PC-3 (cell line): ENCODE measurements at places on chromosomes 3 and 15. TPM values are rescaled to one million over a fixed set of nuclear protein-coding genes. Genes with fewer than 3 reads are reported as not detected.

The ADAMTS7 gene
- total RNA-seq, result 4.2 and 5.2 TPM in 2 replicates

The CLEC3B gene
- 1.8 TPM in 1 of 2 replicates, not detected in the other for total RNA-seq

The ACAD9 gene
- total RNA-seq, result 38.2 and 38.6 TPM in 2 replicates

The GJD2 gene
- not detected in 2 replicates for total RNA-seq

The LMAN1L gene
- not detected in 2 replicates for total RNA-seq

The CSPG5 gene
- total RNA-seq, result 0.66 and 1.2 TPM in 2 replicates

The RTP3 gene
- not detected in 2 replicates for total RNA-seq

The RHOA gene
- total RNA-seq, result 278 and 292 TPM in 2 replicates

The EPB42 gene
- not detected in 2 replicates for total RNA-seq

The SLC38A3 gene
- total RNA-seq, result 0.17 and 3.3 TPM in 2 replicates

DNA sequence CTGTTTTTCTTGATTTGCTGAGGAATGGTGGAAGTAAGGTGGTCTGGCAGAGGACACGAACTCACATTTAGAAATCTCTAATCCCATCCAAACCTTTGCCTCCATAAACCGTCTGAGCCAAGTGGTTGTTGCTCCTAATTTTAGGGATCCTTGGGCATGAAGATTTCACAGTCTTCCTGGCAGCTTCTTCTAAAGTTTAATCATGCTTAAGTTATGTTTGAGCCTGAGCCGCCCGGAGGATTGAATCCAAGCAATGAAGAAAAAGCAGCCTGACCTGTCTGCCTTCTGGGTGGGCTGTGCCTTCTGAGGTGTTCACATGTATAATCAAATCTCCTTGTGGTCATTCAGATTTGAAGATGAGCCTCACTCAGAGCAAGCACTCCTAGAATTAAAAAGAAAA, 249.0 kb downstream of the CD47 start:
- H3K4me1 ChIP-seq, result peaks cover 14% of the 10 kb centered on the region
- H3K27ac ChIP-seq, result no peak overlapping the region
- no peaks in the 10 kb centered on the region for H3K36me3 ChIP-seq
- H3K4me3 ChIP-seq, result no peak overlapping the region
- H3K27me3 ChIP-seq, result no peaks in the 10 kb centered on the region

DNA sequence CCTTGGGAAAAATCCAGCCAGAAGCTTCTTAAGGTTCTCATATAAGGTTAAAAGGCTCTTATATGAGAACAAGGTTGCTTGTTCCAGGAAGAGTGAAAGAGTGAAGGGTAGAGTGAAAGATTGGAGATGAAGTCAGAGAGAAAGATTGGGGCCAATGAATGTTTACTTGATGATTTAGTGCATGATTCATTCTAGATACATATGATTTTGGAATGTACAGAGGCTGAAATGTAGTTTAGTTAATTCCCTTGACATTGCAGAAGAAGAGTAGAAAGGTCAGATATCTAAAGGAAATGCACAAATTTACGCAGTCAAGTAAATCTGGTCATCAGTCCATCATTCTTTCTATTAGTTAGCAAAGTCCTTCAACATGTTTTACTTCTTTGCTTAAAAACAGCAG, 619.8 kb upstream of the ZNF717 start:
- H3K27ac ChIP-seq, result no peak overlapping the region
- DNase-seq, result peak; percentile 22
- no peaks in the 10 kb centered on the region for H3K27me3 ChIP-seq
- no peaks in the 10 kb centered on the region for H3K36me3 ChIP-seq
- peaks cover 4% of the 10 kb centered on the region; the same call in 1 of the 2 replicates for H3K4me1 ChIP-seq

GRCh38 chr3:9402410-9403228, 5.2 kb downstream of the SETD5 start:
- H3K27me3 ChIP-seq, result no peaks in the 10 kb centered on the region
- H3K27ac ChIP-seq, result no peak overlapping the region
- H3K4me3 ChIP-seq, result peak overlapping the region; percentile 94
- H3K4me1 ChIP-seq, result peaks cover 49% of the 10 kb centered on the region

GRCh38 chr15:50113992-50114780, 4.8 kb downstream of the ATP8B4 start:
- H3K4me1 ChIP-seq, result no peaks in the 10 kb centered on the region
- H3K4me3 ChIP-seq, result no peak overlapping the region
- no peaks in the 10 kb centered on the region for H3K27me3 ChIP-seq
- DNase-seq, result no peak
- H3K36me3 ChIP-seq, result no peaks in the 10 kb centered on the region
- H3K27ac ChIP-seq, result no peak overlapping the region

- H3K4me3 ChIP-seq, result no peak overlapping the region
- H3K36me3 ChIP-seq, result no peaks in the 10 kb centered on the region
- no peaks in the 10 kb centered on the region for H3K27me3 ChIP-seq
- H3K4me1 ChIP-seq, result no peaks in the 10 kb centered on the region
- DNase-seq, result no peak
- no peak overlapping the region for H3K27ac ChIP-seq
These were observed 260.0 kb downstream of the EBLN2 start for GRCh38 chr3:73321286-73321999.

GRCh38 chr3:186001842-186002241, 64.0 kb upstream of the TRA2B start:
- no peaks in the 10 kb centered on the region for H3K4me1 ChIP-seq
- no peak overlapping the region for H3K27ac ChIP-seq
- H3K36me3 ChIP-seq, result no peaks in the 10 kb centered on the region
- peaks cover 14% of the 10 kb centered on the region for H3K27me3 ChIP-seq
- no peak overlapping the region for H3K4me3 ChIP-seq

GRCh38 chr3:25472731-25473130, 44.7 kb downstream of the RARB start:
- no peaks in the 10 kb centered on the region for H3K27me3 ChIP-seq
- H3K36me3 ChIP-seq, result no peaks in the 10 kb centered on the region

DNA sequence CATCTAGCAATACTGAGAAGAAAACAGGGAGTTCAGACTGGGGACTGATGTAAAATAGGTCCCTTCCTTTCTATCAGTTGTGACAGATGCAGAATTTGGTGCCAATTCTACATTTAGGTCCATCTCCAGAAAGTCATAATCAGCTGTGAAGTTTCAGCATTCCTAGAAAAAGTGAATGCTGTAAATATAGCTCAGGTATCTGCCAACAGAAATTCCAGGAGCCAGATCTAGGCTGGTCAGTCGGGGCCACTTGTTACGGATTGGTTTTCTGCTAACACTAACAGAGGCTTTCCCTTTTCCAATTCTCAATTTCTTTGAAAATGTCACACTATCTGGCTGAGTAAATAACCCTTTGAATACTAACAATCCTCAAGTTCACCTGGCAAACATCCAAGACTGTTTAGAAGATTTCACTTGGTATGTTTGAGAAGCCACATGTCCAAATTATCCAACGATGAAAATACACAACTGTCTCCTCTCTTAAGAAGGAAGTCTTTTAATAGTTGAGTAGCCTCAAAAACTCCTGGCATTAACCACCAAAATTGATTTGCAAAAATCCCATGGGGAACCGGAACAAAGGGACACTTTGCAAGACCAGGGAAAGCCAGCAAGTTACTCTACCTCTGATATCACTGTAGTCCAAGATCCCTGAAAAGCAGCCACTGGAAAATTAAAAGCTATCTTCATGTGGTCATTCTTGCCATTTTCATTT, 222.3 kb downstream of the ZMAT3 start:
- DNase-seq, result no peak
- H3K27me3 ChIP-seq, result peaks cover 19% of the 10 kb centered on the region
- no peaks in the 10 kb centered on the region for H3K4me1 ChIP-seq
- no peak overlapping the region for H3K27ac ChIP-seq

DNA sequence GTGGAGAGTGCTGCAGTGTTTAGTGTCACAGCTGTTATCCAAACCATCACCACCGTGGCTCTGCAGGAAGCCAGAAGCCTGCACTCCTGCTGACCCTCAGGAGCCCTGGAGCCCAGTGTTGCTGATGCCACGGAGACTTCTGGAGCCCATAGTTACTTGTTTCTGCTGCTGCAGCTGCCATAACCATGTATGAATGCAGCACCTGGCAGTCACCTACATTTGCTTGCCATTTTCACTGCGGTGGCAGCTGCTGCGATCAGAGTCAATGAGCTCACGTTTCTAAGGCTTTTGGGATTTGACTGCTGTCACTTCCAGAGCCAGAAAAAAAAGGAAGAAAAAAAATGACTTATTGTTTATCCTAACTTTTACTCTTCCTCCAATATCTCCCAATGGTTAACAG, 299.2 kb upstream of the THRB start:
- no peaks in the 10 kb centered on the region for H3K36me3 ChIP-seq
- H3K4me1 ChIP-seq, result no peaks in the 10 kb centered on the region
- H3K4me3 ChIP-seq, result no peak overlapping the region
- no peak for DNase-seq

- peaks cover 70% of the 10 kb centered on the region for H3K27me3 ChIP-seq
- no peaks in the 10 kb centered on the region for H3K36me3 ChIP-seq
- no peaks in the 10 kb centered on the region for H3K4me1 ChIP-seq
- H3K4me3 ChIP-seq, result no peak overlapping the region
- DNase-seq, result no peak
These were observed 36.3 kb downstream of the CHDH start for GRCh38 chr3:53809764-53810400.

- DNase-seq, result no peak
- no peak overlapping the region for H3K27ac ChIP-seq
- H3K4me3 ChIP-seq, result no peak overlapping the region
- H3K27me3 ChIP-seq, result peaks cover 39% of the 10 kb centered on the region
These were observed 388.5 kb downstream of the VPS13C start for GRCh38 chr15:61671736-61672135.

DNA sequence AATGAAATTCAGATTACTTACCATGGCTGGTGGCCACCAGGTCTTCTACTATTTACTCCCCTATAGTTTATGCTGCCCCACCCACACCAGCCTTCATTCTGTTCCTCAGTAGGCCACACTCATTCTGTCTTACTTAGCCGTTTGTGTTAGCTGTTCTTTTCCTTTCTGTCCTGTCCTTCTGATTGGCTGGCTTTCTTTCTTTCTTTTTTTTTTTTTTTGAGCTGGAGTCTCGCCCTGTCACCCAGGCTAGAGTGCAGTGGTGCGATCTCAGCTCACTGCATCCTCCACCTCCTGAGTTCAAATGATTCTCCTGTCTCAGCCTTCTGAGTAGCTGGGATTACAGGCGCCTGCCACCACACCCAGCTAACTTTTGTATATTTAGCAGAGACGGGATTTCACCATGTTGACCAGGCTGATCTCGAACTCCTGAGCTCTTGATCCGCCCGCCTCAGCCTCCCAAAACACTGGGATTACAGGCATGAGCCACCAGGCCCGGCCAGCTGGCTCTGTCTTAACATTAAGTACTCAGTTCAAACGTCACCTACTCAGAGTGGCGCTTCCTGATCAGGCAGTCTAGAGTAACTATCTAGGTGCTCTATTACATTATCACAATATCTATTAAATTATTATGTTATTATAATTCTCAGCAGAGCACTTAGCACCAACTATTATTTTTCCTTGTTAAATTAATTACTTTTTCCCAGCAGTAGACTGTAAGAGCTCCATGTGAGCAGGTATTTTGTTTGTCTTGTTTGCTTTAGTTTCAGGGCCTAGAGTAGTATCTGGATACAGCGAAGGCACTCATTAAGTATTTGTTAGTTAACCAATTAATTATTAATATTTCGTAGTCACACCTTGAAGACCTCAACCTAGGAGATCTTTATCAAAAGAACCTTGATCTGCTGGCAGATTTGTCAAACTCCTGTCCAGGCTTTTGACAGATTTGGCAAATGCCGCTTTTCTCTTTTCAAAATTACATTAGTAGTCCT, 6.4 kb downstream of the CMSS1 start:
- DNase-seq, result no peak
- H3K4me3 ChIP-seq, result no peak overlapping the region
- H3K27ac ChIP-seq, result no peak overlapping the region
- no peaks in the 10 kb centered on the region for H3K36me3 ChIP-seq

DNA sequence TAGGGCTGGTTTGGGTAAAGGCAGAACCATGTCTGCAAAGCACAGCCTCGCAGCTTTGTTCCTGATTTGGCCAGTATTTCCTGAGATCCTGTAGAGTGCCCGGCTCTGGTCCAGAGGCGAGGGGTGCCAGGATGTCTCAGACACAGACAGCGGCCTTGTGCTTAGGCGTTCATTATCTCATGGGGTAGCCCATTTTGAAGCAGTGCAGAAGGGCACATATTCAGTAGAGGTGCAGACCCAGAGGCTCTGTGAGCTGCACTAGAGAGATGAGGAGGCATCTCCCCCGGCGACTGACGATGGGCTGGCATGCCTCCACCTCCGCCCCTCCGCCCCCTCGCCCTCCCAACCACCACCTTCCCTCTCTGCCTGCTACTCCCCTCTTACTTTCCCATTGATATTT, 170.3 kb downstream of the CHDH start:
- peaks cover 82% of the 10 kb centered on the region for H3K27me3 ChIP-seq
- no peak overlapping the region for H3K27ac ChIP-seq
- H3K4me1 ChIP-seq, result no peaks in the 10 kb centered on the region
- H3K36me3 ChIP-seq, result no peaks in the 10 kb centered on the region

DNA sequence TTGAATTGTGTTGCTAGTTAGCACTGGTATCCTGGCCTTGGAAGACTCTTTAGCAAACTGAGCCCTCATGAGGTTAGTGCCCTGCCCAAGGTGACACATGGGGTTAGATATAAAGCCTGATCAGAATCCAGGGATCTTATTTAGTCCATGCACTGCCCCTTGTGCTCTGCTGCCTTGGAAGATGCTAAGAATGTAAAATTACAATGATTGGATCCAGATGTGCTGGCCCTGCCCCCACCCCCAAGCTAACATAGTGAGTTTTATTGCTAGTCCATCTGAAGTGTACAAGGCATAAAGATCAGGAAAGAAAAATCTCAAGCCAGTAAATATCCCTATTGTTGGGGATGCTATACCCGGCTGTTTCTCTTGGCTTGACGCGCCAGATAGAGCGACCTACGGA, 248.1 kb upstream of the C2CD4B start:
- H3K4me1 ChIP-seq, result no peaks in the 10 kb centered on the region
- no peak for DNase-seq

- no peaks in the 10 kb centered on the region for H3K36me3 ChIP-seq
- no peaks in the 10 kb centered on the region for H3K27me3 ChIP-seq
- peaks cover 43% of the 10 kb centered on the region for H3K4me1 ChIP-seq
- no peak for DNase-seq
- H3K4me3 ChIP-seq, result no peak overlapping the region
These were observed 89.7 kb downstream of the MAGI1 start for GRCh38 chr3:65948841-65949573.

- DNase-seq, result no peak
- no peaks in the 10 kb centered on the region for H3K4me1 ChIP-seq
- no peak overlapping the region for H3K27ac ChIP-seq
- no peak overlapping the region for H3K4me3 ChIP-seq
- peaks cover 20% of the 10 kb centered on the region for H3K27me3 ChIP-seq
These were observed 390.4 kb downstream of the LRTM1 start for GRCh38 chr3:54537506-54537905.

DNA sequence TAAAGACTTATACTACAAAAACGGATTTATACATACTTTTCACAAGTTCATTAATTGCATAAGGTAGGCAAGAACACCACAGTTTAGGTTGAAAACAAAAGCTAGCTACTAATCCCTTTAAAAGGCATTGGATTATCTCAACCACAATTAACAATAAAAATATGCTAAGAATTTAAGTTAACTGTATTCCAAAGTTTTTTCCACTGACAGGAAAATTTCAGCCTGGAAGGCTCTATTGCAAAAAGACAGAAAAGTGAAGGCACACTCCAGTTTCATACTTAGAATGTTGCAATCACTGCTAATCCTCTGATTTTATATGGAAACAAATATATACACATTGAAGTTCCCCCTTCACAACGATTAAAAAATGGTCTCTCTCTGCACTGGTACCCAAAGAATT, 71.5 kb downstream of the TJP1 start:
- no peaks in the 10 kb centered on the region for H3K27me3 ChIP-seq
- H3K4me3 ChIP-seq, result no peak overlapping the region
- peaks cover 28% of the 10 kb centered on the region for H3K36me3 ChIP-seq
